ENCODE measurements at places on chromosomes 11 and 22. TPM values are rescaled to one million over a fixed set of nuclear protein-coding genes. Genes with fewer than 3 reads are reported as not detected.

DNA sequence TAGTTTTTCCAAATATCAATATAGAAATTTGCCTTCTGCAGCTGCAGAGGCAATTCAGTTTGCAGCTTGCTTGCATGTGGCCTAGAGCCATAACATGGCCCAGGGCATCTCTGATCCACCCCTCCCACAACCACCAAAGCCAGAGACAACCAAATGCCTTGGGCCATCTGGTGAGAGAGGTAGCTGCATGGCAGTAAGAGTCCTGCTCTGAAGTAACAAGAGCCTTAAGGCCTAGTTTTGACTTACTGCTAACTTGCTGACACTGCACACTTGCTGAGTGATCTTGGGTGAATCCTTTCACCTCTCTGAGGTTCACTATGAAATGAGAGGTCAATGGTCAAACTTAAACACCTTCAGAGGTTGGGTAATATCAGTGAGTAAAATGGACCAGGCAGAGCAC is 4.9 kb upstream of the SPECC1L start:
- peak; percentile 20 for DNase-seq

DNA sequence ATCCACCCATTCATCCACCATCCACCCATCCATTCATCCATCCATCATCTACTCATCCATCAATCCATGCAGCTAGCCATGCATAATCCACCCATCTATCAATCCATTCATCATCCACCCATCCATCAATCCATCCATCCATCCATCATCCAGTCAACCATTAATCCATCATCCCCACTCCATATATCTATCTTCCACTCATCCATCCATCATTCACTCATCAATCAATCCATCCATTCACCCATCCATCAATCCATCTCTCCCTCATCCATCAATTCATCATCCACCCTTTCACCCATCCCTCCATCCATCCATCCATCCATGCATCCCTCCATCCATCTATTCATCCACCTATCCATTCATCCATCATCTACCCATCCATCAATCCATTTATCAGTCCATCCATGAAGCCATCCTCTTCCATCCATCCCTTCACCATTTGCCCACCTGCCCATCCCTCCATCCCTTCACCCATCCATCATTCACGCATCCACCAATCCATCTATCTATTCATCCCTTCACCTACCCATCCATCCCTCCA is 689.4 kb downstream of the BRD1 start:
- peak; percentile 9 for DNase-seq

DNA sequence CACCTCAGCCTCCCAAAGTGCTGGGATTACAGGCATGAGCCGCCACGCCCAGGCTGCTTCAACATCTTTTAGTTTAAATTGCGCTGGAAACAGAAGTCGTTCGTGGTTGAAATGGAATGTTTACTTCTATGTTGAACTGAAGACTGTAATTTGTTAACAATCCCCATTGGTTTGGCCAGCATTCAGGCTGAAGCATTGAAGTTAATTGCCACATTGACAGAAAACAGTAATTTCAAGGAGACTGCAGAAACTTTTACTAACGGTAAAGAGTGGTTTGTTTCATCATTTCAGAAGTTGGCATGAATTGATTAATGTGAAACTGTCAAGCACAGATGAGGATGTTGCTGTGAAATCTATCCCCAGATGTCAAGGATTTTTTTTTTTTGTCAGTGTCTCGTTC is 14.2 kb downstream of the AP5B1 start:
- no peak for DNase-seq

- DNase-seq: peak; percentile 77
These were observed 10.2 kb upstream of the LDHA start for GRCh38 chr11:18384157-18384641.

DNA sequence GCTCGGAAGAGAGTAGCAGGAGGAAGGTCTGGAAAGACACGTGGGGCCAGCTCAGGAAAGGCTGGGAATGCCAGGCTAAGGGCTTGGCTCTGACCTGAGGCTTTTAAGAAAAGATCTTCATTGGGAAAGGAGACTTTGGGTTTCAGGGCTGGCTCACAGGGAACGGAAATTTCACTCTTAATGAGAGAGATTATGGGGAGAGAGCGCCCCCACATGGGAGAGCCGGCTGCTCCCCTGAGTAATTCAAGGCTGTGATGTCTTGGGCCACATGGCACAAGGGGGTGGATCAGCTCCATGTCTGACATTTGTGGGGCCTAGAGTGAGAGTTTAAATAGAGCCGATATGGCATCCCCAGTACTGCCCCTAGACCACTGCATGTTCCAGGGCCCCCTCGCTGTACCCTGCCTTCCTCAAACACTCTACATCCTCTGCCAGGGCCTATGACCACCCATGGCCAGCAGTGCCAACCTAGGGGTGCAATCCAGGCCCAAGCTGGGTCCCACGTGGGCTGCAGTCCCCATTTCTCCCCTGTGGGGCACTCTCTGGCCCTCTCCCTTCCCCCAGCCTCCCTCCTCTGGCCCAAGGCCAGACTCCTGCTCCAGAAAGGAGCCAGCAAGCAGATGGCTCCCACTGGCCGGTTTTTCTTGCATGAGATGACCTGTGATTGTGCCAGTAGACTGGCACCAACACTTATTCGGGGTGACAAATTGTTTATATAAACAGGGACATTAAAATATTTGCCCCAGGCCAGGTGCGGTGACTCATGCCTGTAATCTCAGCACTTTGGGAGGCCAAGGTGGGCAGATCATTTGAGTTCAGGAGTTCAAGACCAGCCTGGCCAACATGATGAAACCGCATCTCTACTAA is 75.2 kb downstream of the ISX start:
- no peak for DNase-seq

GRCh38 chr11:553988-554340 is 6.6 kb downstream of the LMNTD2 start:
- DNase-seq: no peak

GRCh38 chr11:16169956-16170847 is 186.1 kb downstream of the SOX6 start:
- DNase-seq: no peak

- DNase-seq: no peak
These were observed 9.4 kb downstream of the PIWIL3 start for GRCh38 chr22:24765166-24765565.

DNA sequence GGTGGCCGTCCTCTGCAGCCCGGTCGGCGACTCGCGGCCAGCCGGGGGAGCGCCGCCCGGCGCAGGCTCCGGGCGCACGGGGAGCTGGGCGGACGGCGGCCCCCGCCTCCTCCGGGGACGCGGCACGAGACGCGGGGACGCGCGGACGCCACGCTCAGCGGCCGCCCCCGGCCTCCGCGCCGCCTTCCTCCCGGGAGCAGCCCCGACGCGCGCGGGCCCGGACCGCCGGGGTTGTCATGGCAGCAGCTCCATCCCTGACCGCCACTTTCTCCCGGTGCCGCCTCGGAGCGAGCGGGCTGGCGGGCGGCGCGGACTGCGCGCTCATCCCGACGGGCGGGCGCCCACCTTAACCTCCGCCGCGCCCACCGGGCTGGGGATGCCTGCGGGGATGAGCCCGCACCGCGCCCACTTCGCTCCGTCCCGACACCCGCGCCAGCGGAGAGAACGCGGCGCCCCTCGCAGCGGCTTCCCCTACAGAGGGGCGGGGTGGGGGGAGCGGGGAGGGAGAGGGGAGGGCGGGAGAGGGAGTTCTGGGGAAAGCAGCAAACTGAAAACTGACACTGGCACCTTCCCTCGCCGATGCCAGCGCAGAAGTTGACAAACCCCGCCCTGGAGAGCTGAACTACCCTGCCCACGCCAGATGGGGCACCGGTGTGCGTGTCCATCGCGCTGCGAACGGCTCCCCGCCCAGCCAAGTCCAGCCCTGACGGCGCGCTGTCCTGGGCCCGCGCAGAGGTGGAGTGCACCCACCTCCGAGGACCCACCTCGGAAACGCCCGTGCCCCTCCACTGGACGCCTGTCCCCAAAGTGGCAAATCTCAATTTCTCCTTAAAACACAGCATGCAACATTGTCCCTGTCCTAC is 588.4 kb downstream of the OPCML start:
- no peak for DNase-seq

GRCh38 chr11:76455931-76456330 is 11.1 kb downstream of the EMSY start:
- no peak for DNase-seq

- no peak for DNase-seq
These were observed 3.4 kb downstream of the YPEL4 start for GRCh38 chr11:57646194-57646798.

DNA sequence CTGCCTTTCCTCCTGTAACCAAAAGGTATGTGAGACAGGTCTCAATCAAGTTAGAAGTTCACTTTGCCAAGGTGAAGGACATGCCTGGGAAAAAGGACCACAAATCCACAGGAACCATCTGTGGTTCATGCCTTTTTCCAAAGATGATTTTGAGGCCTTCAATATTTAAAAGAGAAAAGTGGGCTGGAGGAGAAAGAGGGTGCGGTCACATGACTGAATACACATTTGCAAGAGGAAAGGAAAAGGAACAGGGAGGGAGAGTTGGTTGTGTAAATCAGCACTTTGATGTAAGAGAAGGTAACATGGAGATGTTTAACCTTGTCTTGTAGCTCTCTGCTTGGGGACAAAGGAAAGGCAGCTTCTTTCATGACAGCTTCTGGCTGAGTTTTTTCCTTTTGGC is 21.2 kb downstream of the MOV10L1 start:
- DNase-seq: no peak

- no peak for DNase-seq
These were observed 120.5 kb downstream of the TEAD1 start for GRCh38 chr11:12794576-12795230.

- no peak for DNase-seq
These were observed 62.6 kb downstream of the CWC15 start for GRCh38 chr11:94910779-94911178.

DNA sequence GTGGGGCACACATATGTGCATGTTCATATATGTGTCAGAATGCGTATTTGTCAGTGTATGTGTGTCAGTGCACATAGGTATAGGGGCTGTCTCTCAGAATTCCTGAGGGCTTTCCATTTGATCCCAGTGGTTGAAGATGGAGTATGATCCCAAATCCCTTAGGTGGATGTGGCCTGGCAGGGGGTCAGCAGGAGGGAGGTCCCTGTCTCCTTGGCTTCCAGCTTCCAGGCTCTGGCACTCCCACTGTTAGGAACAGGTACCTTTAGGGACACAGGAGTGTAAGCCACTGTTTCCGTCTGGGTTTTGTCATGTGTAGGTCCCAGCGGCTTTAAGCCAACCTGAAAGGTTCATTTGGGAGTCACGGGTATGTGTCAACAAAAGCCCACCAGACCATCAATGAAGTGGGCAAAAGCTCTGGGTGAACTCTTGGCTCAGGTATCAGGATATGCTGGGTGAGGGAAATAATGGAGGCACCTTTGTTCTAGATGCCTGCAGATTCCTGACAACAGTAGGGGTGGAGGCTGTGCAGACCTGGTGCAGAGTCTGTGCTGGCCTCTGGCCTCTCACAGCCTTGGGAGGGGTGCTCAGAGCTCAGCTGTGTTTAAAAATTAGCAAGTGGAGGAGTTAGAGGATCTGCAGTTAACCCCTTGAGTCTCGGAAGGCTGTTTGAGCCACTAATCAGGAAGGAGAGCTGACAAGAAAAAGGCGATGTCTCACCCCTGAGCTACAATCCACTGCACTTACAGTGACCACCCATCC is 9.0 kb downstream of the KCNQ1OT1 start:
- DNase-seq: peak; percentile 53

DNA sequence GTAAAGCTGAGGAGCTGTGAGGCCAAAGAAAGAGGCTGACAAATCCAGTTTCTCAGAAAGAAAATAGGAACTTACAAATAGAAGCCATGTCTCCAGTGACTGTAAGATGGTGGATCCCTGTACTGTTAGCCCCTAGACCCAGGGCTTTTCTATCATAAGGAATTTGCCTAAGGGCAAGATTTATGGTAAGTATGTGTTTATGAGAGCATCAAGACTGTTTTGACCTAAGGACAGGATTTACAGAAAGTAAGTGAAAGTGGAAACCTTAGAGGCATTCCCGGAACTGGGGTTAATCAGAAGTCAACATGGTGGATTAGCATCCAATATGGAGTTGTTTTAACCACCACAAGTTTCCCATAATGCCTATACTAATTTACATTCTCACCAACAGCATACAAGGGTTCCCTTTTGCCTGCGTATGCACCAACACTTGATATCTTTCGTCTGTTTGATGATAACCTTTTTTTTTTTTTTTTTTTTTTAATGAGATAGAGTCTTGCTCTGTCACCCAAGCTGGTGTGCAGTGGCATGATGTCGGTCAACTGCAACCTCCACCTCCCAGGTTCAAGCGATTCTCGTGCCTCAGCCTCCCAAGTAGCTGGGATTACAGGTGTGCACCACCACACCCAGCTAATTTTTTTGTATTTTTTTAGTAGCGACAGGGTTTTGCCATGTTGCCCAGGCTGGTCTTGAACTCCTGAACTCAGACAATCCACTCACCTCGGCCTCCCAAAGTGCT is 40.2 kb downstream of the BIRC2 start:
- DNase-seq: no peak

DNA sequence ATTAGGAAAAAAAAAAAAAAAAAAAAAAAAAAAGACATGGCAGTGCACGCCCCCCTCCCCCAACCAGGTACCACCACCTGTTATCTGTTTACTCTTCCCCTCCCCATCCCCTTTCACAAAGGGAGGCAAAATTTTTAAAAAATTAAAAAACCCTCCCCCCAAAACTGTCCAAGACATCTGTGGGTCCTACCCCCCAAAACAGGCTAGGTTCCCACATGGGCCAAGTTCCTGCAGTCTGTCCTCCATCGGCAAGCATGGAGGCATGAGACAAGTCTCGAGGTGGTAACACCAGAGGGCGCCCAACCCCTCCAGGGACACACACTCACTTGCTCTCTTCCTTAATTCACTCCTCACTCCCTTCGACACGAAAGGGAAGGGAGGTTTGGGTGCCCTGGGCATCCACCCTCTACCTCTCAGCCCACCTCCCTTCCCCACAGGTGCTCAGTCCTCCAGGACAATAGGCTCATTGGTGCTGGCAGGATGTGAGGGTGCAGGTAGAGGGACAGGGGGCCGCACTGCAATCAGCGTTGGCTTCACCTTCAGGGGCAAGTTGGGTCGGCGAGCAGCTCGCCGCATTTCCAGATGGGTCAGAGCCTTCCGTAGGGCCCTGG is 2.2 kb upstream of the TUT1 start:
- peak; percentile 73 for DNase-seq

- DNase-seq: peak; percentile 38
These were observed 22.1 kb upstream of the RRAS2 start for GRCh38 chr11:14380947-14381561.

DNA sequence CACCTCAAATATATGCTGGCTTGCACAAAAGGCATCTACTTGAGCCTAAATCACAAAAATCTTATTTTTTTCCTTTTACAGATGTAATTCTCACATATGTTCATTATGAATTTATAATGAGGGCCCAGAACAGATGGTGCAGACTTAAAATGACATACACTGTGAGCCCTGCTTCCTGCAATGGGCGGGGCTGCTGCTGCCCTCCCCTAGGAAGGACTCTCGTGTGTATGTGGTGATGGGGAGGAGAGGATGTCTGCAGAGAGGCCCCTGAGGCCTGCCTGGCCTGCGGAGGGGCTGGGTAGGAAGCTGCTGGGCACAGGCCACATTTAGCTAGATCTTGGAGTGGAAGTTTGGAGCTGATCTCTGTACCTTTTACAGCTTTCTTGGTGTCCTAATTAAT is 233.4 kb upstream of the KIRREL3 start:
- DNase-seq: no peak

- DNase-seq: peak; percentile 76
These were observed 12.3 kb downstream of the SMPD1 start for GRCh38 chr11:6402561-6402981.

The KRTAP5-9 gene
- not detected for total RNA-seq

The PARVA gene
- 13.1 TPM for total RNA-seq

The TLCD5 gene
- 1.4 TPM for total RNA-seq

The RTN4R gene
- total RNA-seq: 11.5 TPM

The CASP1 gene
- total RNA-seq: 17.8 TPM

The RAG2 gene
- not detected for total RNA-seq

The MS4A12 gene
- not detected for total RNA-seq

The GSTT2 gene
- not detected for total RNA-seq

The PHETA2 gene
- 13.0 TPM for total RNA-seq

The CBLIF gene
- not detected for total RNA-seq

The C11orf86 gene
- total RNA-seq: not detected

All from lower leg skin (tissue), 4 donors.